Activated T-cell treated with anti-CD3 and anti-CD28 coated beads for 48 hours (primary cell): ENCODE measurements at places on chromosomes 11 and 22.

DNA sequence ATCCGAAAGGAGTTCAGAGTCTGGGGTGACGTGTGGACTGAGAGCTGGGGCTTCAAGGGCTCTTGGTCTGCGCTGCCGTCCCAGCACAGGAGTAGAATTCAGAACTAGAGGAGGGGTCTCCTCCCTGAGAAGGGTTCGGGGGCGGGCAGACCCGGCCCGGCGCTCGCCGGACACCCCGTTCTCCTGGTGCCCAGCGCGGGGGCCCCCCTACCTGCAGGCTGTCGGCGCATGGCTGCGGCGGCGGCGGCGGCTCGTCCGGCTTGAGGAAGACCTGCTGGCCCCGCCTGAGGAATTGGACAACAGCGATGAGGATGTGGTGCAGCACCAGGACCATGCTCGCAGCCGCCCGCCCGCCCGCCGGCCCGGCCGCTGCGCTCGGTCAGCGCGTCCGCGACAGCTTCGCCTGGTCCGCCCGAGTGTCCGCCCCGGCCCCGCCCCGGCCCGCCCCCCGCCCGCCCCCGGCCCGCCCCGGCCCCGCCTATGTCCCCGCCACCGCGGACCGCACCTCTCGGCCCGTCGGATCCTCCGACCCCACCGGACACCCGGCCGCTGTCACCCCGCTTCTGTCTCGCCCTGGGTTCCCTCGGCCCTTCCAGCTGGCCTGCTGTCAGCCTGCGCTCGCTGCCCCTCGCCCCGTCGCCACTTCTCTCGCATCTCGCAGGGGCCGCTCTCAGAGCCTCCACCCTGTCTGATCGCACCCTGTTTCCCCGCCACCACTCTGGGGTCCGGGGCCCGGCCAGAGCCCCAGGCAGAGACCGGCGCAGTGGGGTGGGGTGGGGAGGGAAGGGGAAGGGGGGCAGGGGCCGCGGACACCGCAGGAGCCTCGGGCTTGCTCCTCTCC is 32.0 kb downstream of the PDE2A start:
- DNase-seq = no peak

GRCh38 chr11:44868455-44869421 is 81.9 kb downstream of the TP53I11 start:
- no peak for DNase-seq

DNA sequence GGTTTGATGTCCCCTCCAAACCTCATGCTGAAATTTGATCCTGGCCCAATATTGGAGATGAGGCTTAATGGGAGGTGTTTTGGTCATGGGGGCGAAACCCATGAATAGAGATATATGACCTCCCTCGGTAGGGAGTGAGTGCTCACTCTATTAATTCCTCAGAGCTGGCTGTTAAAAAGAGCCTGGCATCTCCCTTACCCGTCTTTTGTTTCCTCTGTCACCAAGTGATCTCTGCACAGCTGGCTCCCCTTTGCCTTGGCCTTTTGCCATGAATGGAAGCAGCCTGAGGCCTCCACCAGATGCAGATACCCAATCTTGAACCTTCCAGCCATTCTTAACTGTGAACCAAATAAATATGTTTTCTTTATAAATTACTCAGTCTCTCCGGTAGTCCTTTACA is 4.5 kb upstream of the CCDC81 start:
- DNase-seq = no peak

DNA sequence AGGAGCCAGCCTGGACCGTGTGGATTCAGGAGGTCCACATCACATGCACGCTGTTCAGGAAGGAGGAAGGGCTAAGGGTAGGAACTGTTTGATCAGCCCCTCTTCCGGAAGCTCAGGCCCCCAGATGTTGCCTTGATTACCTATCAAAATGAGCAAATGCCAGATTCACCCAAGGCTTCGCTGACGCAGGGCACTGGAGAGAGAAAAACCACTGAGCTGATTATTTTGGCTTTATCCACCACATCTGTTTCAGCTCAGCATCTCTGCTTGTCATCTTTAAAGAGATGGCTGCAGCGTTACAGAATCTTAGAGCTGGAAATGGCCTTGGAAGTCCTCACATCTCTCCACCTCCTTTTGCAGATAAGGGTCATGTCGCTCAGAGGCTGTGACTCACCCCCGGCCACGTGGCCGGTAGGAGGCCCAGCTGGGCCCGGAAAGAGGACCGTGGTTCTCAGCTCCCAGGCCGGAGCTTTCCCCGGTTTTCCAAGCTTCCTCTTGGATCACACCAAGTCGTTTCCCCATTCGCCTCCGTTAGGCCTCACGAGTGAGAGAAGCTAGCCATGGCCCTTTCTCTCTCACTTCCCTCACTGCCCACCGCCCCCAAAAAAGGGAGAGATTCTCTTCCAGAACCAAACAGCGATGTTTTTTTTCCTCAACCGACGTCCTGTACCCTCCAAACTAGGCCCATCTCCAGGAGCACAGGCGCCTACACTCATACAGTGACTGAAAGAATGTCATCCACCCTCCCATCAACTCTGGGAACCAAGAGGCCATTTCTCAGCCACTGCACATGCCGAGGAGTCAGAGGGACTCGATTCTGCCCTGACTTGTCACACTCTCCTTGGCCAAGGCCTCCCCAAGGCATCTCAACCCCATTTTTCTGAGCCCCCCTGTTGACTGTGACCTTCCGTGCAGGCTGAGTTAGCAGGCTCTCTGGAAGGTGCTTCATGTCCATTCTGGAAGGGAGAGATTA is 37.6 kb downstream of the LIF start:
- no peak for DNase-seq

GRCh38 chr11:129911298-129911697 is 15.9 kb upstream of the NFRKB start:
- DNase-seq = no peak

DNA sequence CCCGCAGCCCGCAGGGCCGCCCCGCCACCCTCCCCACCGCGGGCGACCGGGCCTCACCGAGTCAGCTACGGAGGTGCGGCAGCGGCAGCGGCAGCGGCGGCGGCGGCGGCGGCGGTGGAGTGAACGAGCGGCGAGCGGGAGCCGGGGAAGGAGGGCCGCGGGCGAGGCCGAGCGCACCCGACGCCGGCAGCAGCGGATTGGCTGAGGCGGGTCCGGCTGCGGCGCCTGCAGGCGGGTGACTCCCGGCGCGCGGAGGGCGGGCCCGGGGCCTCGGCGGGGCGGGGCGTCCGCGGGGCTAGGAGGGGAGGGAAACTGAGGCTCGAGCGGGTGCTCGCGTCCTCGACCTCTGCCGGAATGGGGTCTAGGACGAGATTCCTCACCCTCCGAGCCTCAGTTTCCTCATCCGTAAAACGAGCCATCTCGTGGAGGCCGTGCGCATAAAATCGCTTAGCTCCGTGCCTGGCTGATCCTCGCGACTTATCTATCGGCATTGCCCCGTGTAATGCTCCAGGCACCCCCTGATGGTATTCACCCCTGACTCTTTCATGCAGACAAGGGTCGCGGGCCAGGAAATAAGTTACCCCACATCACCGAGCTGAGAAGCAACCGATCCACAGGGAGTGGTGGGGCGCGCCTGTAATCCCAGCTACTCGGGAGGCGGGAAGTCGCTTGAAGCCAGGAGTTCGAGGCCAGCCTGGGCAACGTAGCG is at the start of gene CPT1A:
TSS of gene CPT1A (minus strand) at position 199 of the 709 bp plus-strand sequence. CDS start 26,442 bp downstream, outside the sequence.
- peak; percentile 74 for DNase-seq

DNA sequence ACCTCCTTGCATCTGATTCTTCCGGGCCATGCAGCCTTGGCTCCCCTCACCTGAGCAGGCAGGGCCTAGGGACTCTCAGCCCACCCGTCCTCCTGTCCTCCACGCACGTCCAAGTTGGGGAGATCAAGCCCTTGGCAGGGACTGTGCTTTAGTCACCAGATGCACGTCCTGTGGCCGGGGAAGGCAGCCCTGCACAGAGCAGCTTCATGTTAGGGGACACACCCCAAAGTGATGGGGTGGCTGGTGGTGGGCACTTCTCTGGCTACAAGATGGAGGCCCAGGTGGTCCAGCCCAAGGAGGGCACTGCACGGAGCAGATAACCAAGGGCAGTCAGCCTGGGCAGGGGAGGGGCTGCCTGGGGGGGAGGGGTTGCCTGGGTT is 1.2 kb downstream of the MUC5B start:
- no peak for DNase-seq

- no peak for DNase-seq
Measured at GRCh38 chr11:19478891-19479290, 233.7 kb upstream of the NAV2 start.

DNA sequence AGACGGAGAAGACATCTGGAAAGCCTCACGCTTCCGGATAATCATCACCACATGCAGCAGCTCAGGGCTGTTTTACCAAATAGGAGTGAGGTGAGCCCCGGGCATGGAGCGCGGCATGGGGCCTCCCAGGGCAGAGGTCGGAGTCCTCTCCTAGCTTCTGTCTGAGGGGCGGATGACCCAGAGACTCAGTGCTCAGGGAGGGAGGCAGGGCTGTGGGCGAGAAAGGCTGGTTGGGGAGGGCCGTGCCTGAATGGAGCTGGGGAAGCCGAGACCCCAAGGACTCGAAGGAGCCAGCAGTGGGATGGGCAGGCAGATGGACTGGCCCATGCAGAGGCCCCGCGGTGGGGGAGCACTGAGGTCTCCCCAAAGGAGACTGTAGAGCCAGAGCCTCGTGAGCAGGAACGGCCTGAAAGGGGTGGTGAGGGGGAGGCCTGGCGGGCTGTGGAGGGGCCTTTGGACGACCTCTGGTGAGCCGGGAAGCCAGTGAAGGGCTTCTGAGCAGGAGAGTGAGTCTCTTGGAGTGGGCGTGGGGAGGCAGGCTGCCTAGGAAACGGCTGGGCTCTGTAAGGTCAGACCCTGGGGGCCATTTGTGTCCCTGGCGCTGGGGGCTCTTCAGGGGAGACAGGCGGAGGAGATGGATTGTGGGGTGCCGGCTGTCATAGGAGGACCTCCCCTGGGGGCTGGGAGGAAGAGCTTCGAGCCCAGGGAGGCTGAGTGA is 24.7 kb upstream of the PANX2 start:
- DNase-seq = no peak

DNA sequence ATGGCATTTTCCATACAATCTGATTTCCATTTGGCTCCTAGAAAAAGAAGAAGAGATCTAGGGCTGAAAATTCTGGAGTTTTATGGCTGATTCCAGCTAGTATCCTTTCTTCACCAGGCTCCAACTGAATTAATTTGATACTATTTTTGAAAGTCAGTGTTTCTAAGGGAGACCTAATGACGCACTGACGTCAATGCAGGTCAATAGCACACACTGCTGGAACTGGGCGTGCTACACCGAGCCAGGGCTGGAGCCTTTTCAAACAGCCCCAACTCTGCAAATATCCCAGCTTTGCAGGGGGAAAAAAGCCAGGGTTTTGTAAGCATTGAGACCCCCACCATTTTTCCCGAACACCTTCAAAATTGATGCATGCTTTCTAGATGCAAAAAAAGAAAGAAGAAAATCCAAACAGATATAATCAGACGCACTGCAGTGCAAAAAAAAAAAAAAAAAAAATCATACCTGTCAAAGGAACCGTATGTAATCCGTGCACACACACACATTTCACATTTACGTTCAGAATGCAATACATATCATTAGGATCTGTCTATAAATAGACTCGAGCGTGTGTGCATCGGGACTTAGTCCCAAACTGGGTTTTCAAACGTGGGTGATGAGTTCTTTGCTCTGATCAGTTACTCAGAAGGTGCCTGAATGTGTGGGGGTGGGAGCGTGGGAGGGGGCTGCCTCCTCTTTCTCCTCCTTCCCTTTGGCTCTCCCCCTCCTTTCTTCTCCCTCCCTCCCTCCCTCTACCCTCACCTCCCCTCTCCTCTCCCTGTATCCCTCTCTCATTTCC is 124.5 kb upstream of the HSD17B12 start:
- no peak for DNase-seq

- DNase-seq = peak; percentile 57
Measured at GRCh38 chr11:123577081-123577598, 77.3 kb downstream of the SCN3B start.

DNA sequence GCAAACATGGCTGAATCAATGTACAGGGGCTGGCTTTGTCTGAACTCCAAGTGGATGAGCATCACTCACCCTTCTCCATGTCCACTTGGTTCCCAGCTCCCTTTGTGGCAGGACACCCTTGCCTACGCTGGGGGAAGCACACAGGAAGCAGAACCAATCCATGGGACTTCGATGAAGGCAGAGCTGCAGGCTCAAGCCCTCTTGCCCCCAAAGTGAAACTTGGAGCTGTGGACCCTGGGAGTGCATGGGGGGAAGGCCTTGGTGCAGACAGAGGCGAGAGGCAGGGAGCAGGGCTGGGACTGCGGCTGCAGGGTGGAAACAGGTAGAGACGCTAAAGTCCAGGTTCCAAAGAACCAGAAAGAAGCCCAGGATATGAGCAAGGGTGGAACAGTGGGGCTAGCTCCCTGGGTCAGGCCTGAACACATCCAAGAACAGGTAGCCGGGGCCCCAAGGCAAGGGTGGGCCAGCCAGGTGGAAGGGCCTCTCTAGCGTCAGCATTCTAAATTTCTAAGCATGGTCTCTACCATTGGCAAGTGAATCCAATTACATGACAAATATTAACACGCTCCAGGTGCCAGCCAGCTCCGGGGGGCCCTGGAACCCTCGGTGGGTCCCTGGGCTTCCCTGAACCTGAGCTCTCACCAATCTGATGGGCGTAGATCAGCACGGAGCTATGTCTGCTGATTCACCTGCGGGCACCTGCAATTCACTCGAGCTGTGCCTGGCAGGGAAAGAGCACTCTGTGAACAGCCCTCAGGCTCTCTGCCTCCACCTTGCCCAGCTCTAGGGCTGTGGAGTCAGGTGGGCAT is 532.8 kb downstream of the BRD1 start:
- DNase-seq = no peak

GRCh38 chr11:134025082-134025429 is 43.8 kb upstream of the JAM3 start:
- no peak for DNase-seq

- DNase-seq = no peak
Measured at GRCh38 chr11:693415-693831, 1.6 kb downstream of the DEAF1 start.

DNA sequence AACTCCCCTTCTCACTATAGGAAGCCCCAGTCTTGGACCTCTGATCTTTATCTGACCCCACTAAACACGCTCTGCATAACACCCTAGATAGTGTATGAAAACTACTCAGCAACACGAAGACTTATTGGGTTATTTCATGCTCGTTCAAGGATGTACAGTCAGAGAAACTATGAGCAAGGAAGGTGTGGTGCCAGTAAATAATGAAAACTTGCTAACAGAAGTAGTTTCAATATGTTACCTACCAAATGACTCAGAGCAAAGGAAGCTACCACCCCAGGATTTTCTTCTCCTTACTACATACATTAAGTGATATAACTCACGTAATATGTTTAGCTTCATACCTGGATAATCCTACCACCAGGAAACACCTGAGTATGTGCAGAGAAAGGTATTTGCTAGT is 25.9 kb upstream of the LYVE1 start:
- DNase-seq = no peak

- DNase-seq = no peak
Measured at GRCh38 chr22:47626428-47627390, 864.3 kb downstream of the TBC1D22A start.

DNA sequence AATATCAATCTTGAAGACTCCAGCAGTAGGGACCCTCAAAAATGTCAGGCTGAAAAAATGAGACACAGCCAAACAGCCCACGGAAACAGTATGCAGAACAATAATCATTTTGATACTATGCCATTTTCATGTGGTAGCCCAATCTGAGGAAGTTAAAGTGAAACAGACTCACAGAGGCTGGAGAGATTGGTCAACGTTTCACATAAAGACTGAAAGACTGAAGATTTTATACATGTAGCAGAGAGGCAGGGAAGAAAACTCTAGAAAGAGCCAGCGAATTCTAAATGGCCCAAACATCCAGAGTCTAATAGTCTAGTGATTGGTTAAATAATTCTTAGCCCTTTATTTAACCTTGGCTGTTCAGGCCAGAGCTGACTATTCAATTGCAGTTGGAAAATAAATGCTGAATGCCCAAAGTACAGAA is 49.4 kb downstream of the MAML2 start:
- DNase-seq = no peak
